NCI-H2081 treated with DMSO at 0.1 percent for 48 hours (cell line): ENCODE measurements at places on chromosomes 1 and 21.

- DNase-seq, result no peak
Measured at GRCh38 chr1:165773324-165773965, 4.8 kb upstream of the TMCO1 start.

DNA sequence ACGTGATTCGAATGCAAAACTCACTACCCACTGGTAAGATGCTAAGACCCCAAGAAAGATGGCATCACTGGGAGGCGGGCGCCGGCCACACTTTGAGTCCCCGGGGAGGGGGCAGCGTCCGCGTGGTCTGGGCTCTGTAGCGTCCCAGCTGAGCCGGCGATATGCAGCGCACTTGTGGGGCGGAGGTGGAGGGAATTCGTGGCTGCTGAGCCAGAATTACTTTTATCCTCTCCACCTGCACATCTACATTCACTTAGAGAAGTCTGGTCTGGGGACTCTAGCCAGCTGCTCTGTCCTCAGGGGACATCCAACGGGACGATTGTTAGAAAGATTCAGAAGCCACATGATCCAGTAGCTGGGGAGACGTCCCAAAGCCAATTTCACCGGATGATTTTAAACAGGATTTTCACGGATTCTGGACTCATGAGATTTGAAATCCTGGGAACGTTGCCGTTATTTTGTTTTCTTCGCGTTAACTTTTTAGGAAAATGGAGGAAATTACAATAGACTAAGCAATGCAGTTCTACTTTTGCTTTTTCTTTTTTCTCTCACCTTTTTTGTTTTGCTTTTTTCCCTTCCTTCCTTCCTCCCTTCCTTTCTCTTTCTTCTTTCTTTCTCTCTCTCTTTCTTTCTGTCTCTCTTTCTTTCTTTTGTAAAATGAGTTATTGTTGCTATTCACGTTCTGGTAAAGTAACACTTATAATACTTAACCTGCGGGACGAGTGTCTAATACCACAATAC is 1.3 kb downstream of the JAM2 start:
- DNase-seq, result no peak

GRCh38 chr1:181905944-181906597 is 155.4 kb downstream of the ZNF648 start:
- no peak for DNase-seq

DNA sequence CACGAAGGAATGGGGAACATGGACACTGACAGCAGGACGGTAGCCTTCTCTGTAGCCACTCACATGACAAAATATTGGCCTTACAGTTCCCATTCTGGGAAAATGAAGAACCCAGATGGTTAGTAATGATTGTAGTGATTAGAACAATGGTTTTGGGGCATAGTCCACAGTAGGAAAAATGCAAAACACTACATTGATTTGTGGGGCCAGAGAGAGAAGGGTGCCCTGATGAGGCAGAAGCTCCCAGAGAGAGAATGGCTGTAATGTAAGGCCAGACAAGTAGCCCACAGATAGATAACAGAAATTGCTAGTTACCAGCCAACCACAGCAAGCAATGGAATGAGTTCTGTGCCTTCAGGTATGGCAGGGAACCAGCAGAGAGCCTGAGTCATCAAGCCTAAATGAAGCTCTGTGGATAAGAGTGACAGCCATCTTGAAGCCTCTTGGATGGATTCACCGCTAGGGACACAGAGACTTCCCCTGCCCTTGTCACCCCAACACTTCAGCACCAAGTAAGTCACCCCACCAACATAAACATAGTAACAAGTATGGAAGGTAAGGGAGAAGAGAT is 206.1 kb downstream of the BACH1 start:
- no peak for DNase-seq
